ENCODE measurements at places on chromosomes 4 and X.
A peak's percentile ranks its signal among the peaks of the same experiment; 100 is the strongest.

DNA sequence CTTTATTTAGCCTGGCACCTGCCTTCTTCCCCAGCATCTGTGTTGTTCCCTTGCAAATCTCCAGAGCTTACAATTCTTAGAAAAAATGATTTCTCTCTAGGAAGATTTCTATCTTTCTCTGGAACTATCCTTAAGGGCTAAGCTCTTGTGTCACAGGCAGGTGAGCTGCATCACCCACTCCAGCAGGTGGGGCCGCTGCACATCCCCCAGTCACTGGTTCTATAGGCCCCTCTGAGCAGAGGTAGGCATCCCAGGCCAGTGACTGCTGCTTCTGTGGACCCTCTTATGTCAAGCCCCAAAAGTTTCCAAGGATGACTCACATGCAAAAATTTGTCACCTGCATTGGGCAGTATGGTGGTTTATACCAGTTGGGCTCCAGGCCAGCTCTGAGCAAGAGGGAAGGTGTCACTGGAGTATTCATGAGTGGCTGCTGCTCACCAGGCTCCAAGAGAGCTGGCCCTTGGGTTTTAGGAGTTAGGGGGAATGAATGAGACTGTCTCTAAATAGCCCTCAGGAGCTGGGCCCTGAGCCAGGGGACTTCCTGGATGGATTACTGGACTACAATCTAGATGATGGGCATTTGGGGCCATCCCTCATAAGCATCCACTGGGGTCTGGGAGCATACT, 208.1 kb upstream of the EOLA2 start:
- no peak for DNase-seq

DNA sequence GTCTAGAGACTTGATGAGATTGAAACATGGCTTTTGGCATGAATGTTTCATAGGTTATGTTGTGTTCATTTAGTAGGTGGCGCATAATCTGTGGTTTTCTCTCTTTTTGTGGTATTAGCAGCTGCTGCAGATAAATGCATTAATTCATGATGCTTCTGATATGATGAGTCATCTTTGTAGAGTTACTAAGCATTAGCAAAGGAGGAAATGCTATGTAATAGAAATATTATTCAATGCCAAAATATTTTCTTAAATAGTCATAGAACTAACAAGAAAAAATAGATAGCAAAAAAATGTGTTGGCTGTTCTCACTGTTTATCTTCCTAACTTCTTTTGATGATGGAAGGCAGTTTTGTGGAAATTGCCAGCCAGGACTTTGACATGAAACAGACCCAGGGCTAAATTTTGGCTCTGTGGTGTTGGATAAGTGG, 3.6 kb downstream of the ZXDB start:
- DNase-seq, result no peak

DNA sequence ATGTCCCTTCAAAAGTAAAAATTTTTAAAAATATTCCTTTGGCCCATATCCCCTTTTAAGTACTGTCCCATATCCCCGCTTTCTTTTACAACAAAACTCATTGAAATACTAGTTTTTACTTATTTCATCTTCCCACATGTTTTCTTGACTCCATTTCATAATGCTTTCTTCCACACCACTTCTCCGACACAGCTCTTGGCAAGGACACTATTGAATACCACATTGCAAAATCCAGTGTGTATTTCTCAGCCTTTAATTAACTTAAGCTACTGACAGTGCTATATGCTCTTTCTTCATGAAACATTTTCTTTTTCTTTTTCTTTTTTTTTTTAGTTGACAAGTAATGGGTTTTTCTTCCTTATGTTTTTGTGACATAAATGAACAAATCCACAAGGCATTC, 28.8 kb downstream of the PRDM8 start:
- DNase-seq, result peak; percentile 6

GRCh38 chr4:1465173-1466033, 59.2 kb upstream of the NKX1-1 start:
- no peak for DNase-seq

DNA sequence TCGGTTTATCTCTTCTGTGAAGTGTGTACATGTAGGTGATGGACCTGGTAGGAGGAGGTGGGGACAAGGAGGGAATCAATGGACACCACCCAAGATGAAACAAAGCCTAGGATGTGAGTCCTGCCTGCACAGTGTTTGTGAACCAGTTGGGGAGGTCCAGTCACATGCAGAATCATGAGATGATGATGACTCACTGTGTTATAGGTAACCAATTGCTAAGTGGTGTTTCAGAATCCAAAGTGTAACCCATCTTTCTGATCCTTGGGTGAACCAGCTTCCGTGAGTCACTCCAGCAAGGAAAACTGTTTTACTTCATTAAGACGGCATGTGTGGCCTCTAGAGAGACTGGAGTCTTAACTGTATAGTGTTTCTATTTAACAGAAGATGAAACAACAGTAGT, 57.9 kb upstream of the HPF1 start:
- DNase-seq, result no peak

DNA sequence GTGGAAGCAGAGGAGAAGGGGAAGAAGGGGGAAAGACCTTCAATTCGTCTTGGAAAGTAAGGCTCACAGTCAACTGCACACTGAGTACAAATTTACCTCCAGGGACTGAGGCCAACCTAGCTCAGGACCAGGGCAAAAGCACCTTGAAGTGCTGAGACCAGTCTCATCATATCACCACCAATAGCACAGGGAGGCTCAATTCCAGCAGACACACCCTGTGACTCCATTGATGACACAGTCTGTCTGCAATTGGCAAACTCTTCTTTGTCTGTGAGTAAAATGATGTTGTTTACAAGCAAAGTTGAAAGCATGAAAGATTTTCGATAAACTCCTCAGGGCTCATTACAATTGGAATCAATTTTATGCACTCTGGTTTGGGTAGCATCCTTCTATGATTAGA, 32.3 kb downstream of the TRIML1 start:
- no peak for DNase-seq

- no peak for DNase-seq
Observed at GRCh38 chr4:174260099-174260498, 23.4 kb downstream of the FBXO8 start.

- peak; percentile 37 for DNase-seq
Observed at GRCh38 chr4:145545538-145546174, 64.0 kb downstream of the SMAD1 start.

DNA sequence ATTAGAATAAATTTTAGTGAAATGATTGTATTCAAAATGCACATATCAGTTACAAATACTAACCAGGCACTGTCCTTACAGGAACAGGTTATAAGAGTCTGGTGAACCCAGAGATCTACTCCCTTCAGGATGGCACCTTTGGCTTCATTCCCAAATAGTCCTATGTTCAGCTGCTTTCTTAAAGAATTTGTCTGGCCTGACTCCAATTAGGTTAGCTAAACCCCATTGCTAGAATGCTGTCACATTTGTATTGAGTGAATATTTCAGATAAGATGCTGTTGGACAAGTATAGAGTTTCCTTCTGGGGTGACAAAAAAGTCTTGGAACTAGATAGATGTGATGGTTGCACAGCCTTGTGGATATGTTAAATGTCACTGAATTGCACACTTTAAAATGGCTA, 69.4 kb downstream of the EFHC2 start:
- DNase-seq, result no peak

GRCh38 chrX:50206753-50207152, 2.2 kb downstream of the CCNB3 start:
- no peak for DNase-seq

DNA sequence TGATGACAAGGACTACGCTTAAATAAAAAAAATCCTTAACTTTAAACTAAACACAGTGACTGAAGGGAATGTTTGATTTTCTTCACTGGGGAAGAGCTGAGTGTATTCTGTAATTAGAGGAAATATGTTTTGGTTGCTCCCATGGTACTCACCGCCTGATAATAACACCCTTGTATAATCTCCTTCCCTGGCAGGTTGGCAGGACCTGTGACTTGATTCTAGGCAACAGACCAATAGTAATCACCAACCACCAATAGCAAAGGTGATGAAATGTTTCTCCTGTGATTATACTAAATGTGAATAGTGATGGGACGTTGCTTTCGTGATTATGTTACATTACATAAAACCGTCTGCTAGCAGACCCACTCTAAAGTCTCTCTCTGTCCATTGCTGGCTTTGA, 536.8 kb upstream of the CPEB2 start:
- DNase-seq, result no peak

GRCh38 chrX:123927845-123928244, 33.7 kb upstream of the STAG2 start:
- DNase-seq, result peak; percentile 29

DNA sequence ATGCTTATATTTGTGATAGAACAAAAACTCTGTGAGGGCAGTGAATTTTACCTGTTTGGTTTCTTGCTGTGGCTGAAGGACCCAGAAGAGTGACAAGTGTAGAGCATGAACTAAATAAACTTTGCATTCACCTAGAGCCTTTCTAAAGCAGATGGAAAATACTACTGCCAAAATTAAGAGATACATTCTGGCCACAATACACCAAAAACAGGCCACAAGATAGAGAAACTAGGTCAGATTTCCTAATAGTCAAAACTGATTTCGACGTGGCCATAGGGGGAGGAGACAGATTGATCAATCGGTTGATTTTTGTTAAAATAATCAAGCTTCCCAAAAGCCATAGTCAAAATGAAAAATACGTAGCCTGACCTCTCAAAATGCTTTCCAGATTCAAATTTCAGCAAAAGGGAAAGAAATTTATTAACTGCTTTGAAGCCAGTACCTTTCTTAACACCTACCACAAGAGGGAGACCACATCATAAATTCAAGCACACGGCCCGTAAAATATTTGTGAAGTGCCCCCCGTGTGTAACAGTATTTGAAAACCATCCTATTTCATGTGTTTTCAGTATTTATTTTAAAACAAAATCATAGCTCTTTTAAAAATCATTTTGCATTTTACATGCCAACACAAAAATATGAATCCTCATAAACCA, 132.4 kb downstream of the CORIN start:
- peak; percentile 89 for DNase-seq

DNA sequence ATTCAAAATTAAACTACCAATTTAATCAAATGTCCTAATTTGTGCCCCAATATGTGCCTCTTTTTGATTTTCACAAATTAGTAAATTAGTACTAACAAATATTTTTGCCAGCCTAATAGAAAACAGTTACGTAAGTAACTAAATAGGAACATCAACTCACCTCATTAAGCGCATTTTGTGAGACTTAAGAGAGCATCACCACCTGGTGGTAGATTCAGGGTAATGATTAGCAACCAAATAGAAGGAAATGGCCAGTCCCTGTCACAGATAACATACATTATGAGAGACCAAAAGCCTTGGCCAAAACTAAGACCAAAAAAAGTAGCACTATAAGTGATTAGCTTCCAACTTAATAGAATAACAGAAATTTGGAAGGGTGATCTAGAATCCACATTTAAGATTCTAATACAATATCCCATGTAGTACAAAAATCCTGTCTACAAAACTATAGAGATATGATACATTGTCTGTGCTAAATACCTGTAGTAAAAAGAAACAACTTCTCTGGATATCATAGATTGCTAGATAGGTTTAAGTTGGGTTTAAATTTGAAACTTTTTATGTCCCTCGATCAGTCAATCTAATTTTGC, 46.7 kb downstream of the C4orf46 start:
- DNase-seq, result peak; percentile 67

GRCh38 chr4:139666735-139667281, 1.2 kb downstream of the MGST2 start:
- peak; percentile 78 for DNase-seq

- DNase-seq, result no peak
Observed at GRCh38 chrX:74781507-74782034, 143.7 kb downstream of the NEXMIF start.

DNA sequence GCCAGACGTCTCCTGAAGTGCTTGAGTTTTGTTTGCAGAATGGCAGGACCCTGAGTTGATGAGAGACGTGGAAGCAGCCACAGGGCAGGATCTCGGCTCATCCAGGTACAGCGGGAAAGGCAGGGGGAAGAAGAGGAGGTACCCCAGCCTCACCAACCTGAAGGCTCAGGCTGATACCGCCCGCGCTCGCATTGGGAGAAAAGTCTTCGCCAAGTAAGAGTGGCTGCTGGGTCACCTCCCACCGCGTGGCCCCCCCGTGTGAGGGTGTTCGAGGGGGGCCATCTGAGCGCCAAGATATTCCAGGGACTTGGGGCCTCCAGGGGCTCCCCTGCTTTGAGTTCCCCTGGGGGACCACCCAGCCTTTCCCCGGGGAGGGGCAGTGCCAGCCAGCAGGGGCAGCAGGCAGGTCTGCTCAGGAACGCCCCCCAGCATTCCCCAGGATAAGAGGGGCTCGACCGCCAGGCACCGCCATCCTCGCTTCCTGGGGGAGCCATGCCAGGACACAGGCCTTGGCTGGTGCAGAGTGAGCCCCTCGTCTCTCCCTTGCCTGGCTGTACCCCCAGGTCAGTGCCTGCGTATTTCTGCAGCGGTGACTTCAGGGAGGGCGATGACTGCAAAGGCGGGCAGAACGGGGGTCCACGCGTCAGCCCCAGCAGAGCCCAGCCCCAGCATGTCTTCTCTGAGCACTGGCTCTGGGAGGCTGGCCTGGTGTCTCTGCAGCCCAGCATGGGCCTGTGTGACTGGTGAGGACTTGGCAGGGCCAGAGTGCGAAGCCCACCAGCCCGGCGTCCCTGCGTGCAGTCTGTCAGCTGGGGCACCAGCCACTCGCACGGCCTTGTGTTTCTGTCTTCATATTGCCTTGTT, 22.3 kb downstream of the NKX1-1 start:
- no peak for DNase-seq

DNA sequence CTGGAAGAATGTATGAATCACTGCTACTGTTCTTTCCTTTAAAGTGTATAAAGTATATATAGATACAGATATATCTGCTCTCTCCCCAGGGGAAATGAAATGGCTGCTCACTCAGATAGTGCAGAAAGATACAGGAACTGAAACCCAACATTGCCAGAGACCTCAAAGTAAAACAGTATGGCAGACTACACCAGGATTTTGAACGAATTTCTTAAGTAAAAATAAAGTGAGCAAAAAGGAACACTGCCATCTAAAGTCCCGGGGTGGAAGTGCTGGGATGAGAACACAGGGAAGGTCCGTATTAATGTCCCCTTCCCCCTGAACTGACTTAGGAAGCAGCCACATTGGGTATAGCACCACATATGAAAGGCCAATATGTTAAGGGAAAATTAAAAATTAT, 93.4 kb downstream of the TMA16 start:
- DNase-seq, result no peak

DNA sequence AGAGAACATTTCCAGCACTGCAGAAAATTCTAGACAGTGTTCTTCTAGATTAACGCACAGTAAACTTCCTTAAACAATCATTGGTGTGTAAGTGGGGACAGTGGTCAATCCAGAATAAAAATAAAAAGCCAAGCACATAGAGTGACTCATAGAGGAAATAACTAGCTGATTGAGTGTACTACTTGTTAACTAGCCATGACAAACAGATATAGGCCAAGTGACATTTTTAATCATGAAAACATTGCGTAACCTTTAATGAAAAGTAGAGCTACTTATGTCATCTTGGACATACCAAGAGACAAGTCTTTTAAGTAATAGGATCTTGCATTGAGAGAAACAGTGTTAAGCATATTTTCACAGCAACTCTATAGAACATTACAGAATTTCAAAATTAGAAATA, 233.9 kb upstream of the MAB21L2 start:
- DNase-seq, result no peak

GRCh38 chr4:44670506-44671199, 7.6 kb upstream of the GUF1 start:
- DNase-seq, result no peak
